ENCODE measurements at places on chromosomes 4 and X.

GRCh38 chr4:54363037-54363436 lies 133.9 kb downstream of the PDGFRA start:
- DNase-seq = no peak

DNA sequence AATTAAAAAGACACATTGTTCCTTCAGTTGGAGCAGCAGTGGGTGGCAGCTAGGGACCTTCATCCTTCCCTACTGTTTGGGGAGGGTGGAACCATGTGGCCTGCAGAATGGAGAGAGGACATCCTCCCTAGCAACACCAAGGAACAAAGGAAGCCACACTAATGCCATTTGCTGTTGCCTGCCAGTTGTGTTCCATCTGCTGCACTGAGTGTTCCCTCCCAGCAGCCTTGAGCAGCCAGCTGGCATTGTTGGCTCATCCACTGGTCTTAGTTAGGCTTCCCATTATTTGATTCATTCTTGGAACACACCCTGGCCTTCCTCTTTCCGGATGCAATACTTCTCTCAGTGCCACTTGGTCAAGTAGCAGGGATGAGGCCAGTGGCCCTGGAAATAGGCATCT lies 25.0 kb upstream of the HMGB3 start:
- DNase-seq = no peak

DNA sequence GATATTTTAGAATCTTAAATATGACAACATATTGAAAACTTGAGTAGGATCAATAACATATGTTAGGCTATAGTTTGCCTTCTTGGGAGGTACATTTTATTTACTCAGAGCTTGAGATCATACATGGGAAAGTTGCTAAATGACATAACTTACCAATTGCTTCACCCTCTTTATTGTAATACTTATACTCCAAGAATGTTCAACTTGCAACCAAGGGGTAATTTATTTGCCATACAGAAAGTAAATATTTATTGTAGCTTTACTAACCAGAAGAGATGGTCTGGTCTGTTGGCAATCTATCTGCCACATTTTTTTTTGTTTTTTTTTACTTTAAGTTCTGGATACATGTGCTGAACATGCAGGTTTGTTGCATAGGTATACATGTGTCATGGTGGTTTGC lies 426.6 kb downstream of the ARHGAP24 start:
- DNase-seq = no peak

DNA sequence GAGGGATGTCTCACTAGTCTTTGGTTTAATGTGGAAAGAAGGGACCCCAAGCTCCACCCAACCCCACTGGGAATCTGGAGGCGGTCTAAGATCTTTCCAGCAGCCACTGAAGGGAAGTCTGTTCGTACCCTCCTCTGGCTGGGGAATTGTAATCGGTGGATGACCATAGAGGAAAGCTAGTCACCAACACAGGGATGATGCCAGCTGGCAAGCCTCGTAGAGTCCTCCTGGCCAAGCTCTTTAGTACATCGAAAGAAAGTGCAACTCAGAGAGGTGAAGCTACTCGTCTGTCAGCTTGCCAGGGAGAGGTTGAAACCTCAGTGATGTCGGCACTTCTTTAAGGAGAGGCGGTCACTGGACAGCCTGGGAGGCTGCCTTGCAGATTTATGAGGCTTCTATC lies 58.7 kb downstream of the MAMLD1 start:
- no peak for DNase-seq

- no peak for DNase-seq
These were observed 11.3 kb upstream of the LIMCH1 start for GRCh38 chr4:41526628-41527027.

DNA sequence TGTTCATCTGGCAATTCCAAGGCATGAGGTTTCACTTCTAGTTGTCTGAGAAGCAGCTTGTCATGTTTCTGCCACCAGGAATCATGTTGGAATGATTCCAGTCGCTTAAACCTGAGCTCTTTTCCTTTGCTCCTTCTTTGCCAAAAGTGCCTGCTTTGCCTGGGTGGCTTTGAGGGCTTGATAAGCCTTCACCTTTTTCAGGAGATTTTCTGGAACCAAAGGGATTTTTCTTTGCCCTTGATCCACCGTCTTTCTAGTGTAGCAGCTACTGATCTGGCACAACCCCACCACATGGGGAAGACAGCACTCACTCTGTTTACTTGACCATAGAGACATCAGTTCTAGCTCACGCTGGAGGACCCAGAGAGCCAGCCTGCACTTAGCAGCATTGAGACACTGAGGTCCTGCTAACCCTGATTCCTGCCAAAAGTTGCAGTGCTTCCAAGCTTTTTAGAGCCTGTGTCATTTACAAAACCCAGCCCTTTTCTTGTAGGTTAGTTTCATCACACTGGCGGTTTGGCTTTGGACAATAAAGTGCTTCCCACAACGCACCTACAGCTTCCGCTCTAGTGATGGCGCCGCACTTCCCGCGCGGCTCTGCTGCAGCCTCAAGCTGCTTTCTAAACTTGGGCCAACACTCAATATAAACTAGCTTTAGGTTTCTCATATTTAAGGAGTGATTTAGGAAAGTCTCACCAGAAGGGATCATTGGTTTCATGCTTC lies 7.3 kb upstream of the CCNI start:
- no peak for DNase-seq

DNA sequence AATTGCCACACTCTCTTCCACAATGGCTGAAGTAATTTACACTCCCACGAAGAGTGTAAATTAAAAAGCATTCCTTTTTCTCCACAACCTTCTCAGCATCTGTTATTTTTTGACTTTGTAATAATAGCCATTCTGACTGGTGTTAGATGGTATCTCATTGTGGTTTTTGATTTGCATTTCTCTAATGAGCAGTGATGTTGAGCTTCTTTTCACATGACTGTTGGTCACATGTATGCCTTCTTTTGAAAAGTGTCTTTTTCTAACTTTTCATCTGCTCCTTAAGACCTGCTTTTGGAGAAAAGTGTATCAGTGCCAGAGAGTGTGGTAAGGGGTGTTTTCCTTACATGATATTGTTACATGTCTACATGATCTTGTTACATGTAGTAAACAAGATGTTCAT lies 25.7 kb downstream of the GUCY1A1 start:
- no peak for DNase-seq

- no peak for DNase-seq
These were observed 32.0 kb upstream of the MGST2 start for GRCh38 chr4:139633661-139634060.

DNA sequence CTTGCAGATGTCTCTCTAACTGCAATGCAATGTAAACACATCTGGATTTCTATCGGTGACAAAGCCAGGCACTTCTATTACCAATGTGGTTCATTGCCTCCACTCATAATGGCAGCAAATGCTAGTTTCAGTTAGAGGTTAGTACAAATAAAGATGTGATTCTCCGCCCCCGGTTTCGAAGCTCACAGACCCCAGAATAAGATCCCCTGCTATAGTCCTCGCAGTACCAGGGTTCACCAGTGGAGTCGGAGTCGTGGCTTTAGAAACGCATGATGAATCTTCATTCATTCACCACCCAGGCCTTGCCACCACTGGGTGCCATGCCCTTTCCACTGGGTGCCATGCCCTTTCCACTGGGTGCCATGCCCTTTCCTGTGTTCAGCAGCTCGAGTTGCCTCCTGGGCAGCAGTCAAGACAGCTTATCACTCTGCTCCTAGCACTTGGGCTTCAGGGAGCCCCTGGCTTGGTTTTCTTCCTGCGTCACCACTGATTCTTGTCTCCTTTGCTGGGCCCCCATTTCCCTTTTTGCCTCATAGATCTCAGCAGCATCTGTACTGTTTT lies 3.5 kb upstream of the NAA10 start:
- no peak for DNase-seq
